GM12891 (cell line): ENCODE measurements at places on chromosomes 2 and 18.

DNA sequence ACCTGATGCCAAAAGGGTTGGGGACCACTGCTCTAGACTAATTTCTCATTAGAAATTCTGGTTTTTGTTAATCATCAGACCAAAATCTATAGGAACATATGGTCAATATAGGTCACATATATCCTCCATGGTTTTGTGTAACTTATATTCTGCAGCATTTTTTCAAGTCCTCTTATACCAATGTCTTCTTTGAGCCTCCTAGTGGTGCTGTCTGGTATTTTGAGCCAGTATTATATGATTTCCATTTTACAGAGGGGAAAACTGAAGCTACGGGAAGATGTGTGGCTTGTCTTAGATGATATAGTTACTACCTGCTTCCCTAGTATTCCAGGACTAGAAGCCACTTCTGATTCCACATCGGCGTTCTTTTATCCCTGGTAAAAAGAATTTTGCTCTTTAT is 13.8 kb downstream of the MAPK4 start:
- DNase-seq = no peak

GRCh38 chr2:237301595-237301994 is 112.4 kb downstream of the COL6A3 start:
- DNase-seq = no peak

GRCh38 chr2:162071001-162071400 is 3.0 kb downstream of the DPP4 start:
- DNase-seq = no peak

DNA sequence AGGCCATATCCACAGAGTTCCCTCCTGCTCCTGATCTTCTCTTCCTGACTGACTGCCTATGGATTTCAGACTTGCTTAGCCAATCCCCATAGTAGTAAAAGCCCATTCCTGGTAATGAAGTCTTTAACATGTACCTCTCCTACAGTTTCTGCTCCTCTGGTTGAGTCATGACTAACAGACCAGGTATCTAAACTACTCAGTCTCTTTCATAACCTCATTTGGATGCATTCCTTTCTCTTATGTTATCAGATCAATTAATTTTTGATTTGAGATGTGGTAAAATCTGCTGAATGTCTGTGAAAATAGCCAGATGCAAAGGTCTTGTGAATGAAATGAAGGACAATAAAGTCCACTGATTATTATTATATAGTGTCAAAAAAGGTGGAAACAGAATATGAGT is 198.0 kb downstream of the NBAS start:
- no peak for DNase-seq

- DNase-seq = no peak
These were observed 152.4 kb downstream of the DYSF start for GRCh38 chr2:71605781-71606241.

- no peak for DNase-seq
These were observed 31.0 kb upstream of the GALNT3 start for GRCh38 chr2:165825041-165825440.

DNA sequence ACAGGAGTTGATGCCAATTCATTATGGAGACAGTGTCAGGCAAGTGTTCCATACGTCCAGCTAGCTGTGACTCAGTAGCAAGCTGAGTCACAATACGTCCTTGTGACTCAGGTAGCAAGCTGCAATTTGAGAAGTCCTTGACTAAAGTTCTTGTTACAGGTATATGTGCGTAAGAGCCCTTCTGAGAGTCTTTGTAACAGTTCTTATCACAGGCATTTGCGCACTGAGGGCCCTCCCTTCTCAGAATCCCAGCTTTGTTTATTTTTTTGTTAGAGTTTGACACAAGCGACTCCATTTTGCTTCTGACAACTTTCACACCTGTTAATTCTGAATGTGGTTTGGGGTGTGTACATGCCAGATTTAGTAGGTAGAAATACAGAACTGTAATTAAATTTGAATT is 20.1 kb upstream of the ACMSD start:
- no peak for DNase-seq

- DNase-seq = no peak
These were observed 299.2 kb upstream of the TFPI start for GRCh38 chr2:187853381-187853791.

DNA sequence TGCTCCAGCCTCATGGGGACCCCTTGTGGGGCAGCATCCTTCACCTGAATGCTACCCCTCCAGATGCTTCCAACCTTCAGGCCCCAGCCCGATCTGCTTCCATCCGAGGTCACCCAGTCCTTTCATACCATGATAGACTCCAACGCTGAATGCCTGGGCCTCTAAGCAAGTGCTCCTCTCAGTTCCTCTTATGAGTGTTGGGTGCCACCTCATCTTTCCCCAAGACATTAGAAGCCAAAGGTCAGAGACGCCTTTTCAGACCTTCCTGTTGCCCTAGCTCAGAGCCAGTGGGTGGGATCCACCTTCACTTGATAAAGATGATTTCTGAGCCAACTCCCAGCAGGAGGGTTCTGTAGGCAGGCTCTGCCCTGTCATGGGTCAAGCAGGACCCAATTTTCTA is 174.5 kb upstream of the MGAT5 start:
- DNase-seq = peak; percentile 35

DNA sequence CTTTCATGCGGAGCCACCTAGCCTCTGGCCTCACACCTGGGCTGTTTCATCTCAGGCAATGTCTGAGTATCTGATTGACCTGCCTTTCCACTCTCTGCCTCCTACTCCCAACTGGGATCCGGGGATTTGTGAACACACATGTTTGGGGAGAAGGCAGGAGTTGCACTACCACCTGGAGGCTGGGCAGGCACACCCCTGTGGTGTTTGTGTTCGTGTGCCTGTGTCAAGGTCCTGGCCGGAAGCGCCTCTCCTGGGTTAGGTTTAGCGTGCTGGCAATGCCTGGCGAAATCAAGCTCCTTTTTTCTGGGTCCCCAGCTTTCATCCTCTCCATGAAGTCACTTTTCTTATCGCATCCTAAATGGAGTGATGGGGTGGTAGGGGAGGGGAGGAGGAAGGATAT is 63.9 kb downstream of the GATA6 start:
- DNase-seq = no peak

GRCh38 chr2:240423788-240424191 is 11.7 kb upstream of the GPC1 start:
- no peak for DNase-seq

GRCh38 chr2:128558441-128558840 is 239.8 kb upstream of the HS6ST1 start:
- no peak for DNase-seq
